Hindlimb muscle (tissue), 1 donor: ENCODE measurements at places on chromosomes 4 and X.
A peak's percentile ranks its signal among the peaks of the same experiment; 100 is the strongest.

DNA sequence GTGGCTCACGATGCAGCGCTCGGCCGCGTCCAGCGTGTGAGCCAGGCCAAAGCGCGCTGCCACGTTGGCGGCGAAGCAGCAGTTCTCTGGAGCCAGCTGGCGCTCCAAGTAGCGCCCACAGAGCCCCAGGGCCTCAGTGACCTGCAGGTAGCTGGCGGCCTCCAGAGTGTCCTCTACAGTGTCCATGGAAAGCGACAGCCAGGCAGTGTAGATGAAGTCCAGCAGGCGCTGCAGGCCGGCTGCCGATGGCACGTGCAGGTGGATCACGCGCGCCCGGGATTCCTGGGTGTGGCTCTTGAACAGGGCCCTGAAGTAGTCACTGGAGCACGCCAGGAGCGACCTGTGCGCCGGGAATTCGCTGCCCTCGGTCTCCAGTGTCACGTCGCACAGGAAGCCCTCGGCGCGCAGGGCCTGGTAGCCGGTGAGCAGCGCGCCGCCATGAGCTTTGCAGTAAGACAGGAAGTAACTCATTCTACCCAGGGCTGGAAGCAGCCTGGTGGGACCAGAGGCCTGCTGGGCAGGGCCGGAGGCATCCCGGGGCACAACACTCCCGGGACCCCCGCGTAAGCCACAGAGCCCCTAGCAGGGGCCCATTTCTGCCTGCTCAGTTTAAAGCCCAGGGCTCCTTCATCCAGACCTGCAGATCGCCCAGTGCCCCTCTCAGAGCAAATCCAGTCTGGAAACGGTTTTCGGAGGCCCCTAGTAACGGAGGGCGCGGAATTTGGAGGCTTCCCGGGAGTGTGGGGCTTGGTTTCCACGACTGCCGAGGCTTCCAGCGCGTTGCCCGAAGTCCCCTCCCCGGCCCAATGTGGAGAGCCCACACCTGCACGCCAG is 595 bp downstream of the KLHL34 start:
- DNase-seq: no peak

GRCh38 chr4:83536362-83537272 is 709 bp downstream of the GPAT3 start:
- no peak for DNase-seq

- DNase-seq: no peak
Observed at GRCh38 chr4:132076829-132077228, 1072.3 kb upstream of the PCDH10 start.

DNA sequence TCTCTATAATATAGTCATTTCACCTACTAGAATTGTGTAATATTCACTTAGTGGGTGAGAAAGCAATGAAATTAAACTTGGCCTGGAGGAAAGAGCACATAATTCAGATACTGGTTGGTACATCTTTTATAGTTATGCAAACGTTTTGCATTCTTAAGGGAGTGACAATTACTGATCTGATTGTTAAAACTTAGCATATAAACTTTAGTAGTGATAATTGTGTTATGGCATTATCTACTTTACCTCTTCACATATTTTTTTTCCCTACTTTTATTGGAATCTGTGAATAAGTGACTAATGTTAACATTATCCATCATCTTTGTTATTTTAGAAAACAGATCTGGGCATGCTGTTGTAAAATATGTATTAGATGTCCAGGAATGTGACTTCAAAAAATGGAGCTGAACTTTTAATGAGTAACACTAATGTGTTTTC is 217.4 kb upstream of the GIMD1 start:
- DNase-seq: no peak

GRCh38 chr4:20464381-20464780 is 212.7 kb downstream of the SLIT2 start:
- no peak for DNase-seq

GRCh38 chr4:39255266-39255665 is 72.9 kb downstream of the WDR19 start:
- no peak for DNase-seq

DNA sequence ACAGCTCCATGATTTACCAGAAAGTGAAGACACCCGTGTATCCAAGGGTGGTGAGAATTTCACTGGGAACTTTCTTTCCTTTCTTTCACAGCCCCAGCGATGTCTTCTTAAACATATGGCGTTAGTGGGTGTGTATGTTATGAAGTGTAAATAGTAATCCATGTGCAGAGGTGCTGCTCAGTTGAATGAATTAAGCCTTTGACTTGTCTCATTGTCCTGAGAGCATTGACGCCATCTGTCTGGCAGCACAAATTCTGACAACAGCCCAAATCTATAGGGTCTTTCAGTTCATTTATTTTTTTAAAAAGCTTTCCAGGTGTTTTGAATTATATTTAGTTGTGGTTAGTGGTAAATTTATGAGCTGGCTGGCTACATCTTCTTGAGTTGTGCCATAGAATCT is 69.4 kb downstream of the CLCN5 start:
- DNase-seq: no peak

GRCh38 chrX:119402588-119402987 is 3.5 kb downstream of the SLC25A43 start:
- DNase-seq: no peak

GRCh38 chr4:40283968-40284367 is 51.2 kb upstream of the CHRNA9 start:
- no peak for DNase-seq

DNA sequence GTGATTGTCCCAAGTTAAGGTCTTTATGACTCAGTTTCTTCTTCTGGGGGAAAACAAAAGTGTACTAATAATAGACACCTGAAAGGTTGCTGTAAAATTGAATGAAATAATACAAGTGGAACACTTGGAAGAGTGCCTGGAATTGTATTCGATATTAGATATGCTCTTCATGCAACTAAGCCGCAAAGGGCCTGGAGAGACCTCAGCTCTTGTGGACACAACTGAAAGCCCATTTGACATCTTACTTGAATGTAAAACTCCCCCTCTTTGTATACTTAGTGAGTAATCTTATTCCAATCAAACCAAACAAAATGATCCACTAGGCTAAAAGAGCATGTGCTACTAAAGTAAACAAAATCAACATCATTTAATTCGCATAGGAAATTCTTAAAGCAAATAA is 511 bp upstream of the MAP9 start:
- peak; percentile 10 for DNase-seq

GRCh38 chr4:8157944-8158709 is 486 bp downstream of the ABLIM2 start:
- no peak for DNase-seq

GRCh38 chr4:7777017-7777710 is 162.5 kb downstream of the AFAP1 start:
- DNase-seq: no peak

DNA sequence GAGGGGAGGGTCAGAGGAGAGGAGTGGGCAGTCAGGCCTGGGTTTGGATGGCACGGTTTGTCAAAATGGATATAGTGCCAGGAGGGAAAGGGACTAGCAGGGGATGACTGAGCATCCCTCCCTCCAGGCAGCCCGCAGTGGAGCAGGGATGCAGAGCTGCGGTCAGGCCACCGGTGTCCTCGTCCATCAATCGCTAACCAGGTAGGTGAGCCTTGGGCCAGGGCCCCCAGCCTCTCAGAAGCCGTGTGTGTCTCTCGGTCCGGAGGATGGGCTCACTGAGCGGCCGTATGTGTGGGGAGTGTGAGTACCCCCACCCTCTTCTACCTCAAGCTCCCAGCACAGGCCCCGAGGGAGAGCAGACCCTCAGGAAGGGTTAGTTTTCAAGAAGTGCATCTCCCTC is 538 bp upstream of the CYTL1 start:
- no peak for DNase-seq

DNA sequence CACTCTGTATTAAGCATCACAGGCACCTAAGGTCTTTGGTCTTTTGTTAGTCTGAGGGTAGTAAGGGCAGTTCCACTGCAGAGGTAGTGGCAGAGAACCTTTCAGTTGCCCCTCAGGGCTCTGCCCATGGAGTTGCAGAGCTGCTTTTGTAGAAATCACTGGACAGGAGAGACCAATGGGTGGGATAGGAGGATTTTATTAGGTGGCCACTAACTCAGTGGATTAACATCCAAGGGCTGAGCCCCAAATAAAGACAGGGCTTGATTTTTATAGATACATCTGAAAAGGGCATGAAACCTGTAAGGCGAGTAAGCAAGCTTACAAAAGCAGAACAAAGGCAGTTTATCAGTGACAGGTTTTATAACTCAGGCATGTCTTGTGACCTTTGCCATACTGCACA is 1035.4 kb downstream of the SH3BGRL start:
- DNase-seq: no peak

- DNase-seq: no peak
Observed at GRCh38 chr4:1216869-1217294, 32.0 kb downstream of the CTBP1 start.

GRCh38 chr4:142984871-142985585 is 138.9 kb upstream of the INPP4B start:
- no peak for DNase-seq

GRCh38 chr4:69060651-69061308 is 35.5 kb upstream of the UGT2B7 start:
- DNase-seq: no peak

- DNase-seq: peak; percentile 3
Observed at GRCh38 chr4:144611850-144612249, 34.1 kb upstream of the HHIP start.

- DNase-seq: no peak
Observed at GRCh38 chrX:112056886-112057285, 25.7 kb downstream of the TRPC5 start.

DNA sequence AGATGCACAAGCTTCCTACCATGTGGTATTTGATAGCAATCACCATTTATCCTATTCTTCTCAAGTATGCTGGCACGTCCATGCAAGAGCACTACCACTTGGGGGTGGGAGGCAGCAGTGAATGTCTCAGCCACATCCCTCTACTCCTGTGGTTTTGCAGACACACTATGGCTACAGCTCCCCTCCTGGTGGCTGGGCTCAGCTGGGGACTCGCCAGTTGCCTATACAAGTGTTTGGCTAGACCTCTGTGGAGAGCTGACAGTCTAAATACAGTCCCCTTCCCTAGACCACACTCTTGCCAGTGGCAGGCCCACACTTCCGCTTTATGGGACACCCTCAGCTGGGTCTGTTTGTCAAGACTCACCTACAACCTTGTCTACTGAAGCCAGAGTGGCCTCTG is 53.2 kb downstream of the ADGRA3 start:
- DNase-seq: no peak

DNA sequence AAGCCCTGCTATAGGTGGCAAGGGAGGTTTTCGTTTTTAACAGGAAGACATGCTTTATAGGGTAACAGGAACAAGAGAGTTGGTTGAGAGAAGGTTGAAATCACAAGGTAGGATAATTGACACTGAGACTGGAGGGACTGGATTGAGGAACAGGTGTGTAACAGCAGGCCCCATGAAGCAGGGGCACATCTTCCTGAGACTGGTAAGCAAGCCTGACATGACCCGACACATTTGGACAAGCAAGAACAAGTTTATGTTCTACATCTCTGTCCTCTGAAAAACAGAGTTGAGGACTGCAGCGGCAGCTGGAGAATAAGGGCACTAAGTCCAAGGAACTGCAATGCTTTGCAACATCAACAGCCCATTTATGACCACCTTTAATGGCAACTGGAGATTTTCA is 5.2 kb downstream of the RPS4X start:
- DNase-seq: no peak

DNA sequence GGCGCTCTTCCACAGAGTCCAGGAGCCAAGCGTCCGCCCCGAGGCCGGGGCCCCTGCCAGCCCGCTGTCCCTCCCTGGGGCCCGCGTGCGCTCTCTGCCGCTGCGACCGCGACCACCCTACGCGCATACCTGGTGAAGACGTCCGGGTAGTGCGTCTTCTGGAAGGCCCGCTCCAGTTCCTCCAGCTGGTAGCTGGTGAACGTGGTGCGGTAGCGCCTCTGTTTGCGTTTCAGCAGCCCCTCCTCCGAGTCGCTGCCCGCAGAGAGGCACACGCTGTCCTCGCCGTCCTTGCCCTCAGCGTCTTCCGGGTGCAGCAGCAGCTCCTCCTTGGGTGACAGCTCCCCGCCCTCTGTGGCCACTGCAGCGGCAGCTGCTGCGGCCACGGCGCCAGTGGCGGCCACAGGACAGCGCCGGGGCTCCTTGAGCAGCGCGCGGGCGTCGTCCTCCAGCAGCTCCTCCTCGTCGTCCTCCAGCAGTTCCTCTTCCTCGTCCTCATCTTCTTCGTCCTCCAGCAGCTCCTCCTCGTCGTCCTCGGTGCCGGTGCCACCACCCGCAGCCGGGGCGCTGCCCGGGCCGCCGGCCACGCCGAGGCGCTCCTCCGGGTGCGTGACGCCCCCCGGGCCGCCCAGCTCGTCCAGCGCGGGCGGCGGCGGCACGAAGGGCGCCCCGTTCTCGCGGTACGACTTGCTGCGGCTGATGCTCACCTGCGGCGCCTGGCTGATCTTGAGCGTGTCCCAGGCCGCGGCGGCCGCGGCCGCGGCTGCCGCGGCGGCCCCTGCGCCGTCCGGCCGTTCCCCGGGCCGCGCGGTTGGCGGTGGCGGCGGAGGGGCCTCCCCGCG is 2.8 kb downstream of the ARX start:
- DNase-seq: no peak

- peak; percentile 75 for DNase-seq
Observed at GRCh38 chr4:1207603-1208265, 35.4 kb upstream of the SPON2 start.

- DNase-seq: no peak
Observed at GRCh38 chr4:7422151-7422897, 12.4 kb downstream of the PSAPL1 start.

GRCh38 chr4:120079839-120080520 is 13.3 kb upstream of the MAD2L1 start:
- no peak for DNase-seq

DNA sequence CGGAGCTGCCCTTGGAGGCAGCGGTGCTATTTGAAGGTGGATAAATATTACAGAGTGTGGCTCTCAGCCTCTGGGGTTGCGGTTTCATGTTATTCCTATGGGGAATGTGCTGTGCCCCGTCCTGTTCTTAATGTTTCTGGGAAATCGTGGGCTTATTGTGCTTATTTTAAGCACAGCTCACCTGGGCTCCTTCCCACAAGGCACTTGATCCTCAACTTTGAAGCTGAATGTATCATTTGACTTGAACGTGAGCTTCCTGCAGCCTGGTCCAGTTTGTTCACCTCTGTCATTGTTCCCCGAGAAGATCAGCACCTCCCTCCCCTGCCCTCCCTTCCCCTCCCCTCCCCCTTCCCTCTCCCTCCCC is 3.9 kb downstream of the SORCS2 start:
- DNase-seq: no peak

GRCh38 chr4:114041117-114041475 is 61.6 kb upstream of the ARSJ start:
- no peak for DNase-seq

DNA sequence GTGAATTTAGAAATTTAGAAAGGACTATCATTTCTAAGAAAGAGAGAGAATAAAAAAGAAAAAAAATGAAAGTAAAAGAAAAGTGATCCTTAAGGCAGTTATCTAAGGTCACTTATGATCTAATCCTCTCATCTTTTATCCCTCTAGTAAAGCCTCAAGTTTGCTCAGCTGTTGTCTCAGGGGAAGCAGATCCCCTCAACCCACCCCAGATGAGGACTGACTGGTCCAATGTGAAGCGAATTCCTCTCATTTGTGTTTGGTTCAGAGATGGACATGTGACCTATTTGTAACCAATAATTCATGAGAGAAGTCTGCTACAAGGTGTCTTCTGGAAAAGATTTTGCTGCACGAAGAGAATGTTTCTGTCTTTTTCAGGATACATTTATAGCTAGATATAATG is 1591.3 kb downstream of the ADGRL3 start:
- no peak for DNase-seq
